ENCODE measurements at places on chromosomes 3 and 15.
A peak's percentile ranks its signal among the peaks of the same experiment; 100 is the strongest.

DNA sequence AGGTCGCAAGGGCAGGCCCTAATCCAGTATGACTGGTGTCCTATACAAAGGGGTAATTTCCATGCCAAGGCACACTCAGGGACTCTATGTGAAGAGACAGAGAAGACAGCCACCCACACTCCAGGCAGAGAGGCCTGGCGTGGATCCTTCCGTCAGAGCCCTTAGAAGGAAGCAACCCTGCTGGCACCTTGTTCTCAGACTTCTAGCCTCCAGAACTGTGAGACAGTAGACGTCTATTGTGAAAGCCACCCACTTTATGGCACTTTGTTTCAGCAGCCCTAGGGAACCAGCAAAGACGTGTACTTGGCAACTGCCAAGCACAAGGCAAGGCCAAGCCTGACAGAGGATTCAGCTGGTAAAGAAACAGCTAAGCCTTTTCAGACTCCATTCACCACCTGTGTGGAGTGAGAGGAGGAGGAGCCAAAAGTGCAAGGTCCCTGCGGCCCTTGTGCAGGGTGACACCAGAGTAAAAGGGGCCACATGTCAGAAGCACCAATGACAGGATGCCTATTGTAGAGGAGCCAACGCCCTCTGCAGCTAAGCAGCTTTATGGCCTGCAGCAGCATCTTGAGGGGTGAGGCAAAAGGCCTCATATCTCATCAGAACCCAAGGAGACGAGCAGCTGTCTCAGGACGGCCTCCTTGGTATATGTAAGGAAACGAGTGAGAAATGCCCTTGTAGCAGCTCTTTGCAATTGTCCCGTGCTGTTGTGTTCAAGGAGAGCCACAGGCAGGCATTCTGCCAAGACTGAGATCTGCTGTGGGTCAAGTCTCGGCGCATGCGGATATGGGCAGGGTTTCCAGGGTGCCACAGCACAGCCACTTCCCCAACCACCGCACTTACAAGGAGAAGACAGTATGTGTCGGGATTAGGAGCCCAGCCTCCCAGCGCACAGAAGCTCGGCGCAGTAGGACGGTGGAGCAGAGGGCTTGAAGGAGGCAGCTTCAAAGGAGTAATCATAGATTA is 121.5 kb upstream of the LIPC start:
- DNase-seq, result peak; percentile 64

DNA sequence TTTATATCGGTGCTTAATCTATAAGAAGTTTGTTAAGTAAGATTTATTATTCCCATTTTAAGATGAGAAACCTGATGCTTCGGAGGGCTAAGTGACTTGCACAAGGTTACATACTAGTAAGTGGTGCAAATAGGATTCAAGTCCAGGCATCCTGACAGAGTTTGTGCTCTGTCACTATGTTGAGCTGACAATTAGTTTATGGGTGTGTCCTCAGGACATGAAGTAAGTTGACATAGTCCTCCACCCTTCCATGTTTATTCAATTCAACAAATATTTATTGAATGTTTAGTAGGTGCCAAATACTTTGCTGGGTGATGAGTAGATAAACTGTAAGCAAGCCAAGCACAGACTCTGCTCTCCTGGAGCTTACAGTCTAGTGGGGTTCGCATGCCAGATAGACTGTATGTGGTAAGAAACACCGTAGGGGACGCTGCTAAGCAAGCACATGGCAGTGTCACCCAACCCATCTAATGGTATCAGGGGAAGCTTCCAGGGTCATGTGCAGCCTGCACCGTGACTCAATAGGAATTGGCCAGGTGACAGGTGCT is 342.7 kb upstream of the SATB1 start:
- DNase-seq, result no peak

- DNase-seq, result no peak
Observed at GRCh38 chr15:49870472-49870871, 248.6 kb downstream of the ATP8B4 start.

DNA sequence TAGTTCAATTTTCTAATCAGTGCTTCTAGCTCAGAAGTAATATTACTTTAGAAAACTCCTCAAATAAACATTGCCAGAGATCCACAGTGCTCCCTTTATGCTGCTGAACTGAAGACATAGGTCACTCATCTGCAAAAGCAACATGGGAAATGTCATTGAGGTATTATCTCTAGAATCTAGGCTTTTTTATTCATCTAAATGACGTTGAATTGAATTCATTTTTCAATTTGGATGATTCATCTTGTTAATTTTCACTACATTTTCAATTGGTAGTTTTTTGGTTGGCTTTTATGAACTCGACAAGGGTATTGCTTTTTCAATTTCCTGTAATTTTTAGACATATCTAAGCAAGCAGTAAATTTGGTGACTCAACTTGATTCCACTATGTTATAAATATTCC is 275.4 kb downstream of the NFKBIZ start:
- no peak for DNase-seq

GRCh38 chr3:132817646-132818177 is 95.5 kb upstream of the NPHP3 start:
- DNase-seq, result no peak

- no peak for DNase-seq
Observed at GRCh38 chr3:196009456-196009855, 72.4 kb downstream of the TFRC start.

- DNase-seq, result no peak
Observed at GRCh38 chr3:165642761-165643420, 194.3 kb downstream of the BCHE start.

DNA sequence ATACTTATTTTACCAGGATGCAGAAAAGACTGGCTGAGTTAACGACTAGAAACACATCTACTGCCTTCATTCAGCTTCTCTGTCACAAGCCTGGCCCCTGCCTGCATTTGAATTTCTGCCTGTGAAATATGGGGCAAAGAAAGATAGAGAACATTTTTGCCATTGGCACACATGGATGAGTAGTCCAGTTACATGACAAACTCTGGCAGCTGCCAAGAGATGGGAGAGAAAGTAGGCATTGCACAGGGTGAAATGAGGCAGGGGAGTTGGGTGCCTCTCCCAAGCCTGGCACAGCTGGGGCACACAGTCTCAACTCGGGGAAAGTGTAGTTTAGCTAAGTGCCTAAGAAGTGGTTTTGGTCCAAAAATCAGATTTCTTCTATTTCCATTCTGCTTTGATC is 24.0 kb downstream of the ANXA2 start:
- DNase-seq, result no peak

GRCh38 chr3:57158813-57159738 is 6.1 kb downstream of the IL17RD start:
- no peak for DNase-seq

DNA sequence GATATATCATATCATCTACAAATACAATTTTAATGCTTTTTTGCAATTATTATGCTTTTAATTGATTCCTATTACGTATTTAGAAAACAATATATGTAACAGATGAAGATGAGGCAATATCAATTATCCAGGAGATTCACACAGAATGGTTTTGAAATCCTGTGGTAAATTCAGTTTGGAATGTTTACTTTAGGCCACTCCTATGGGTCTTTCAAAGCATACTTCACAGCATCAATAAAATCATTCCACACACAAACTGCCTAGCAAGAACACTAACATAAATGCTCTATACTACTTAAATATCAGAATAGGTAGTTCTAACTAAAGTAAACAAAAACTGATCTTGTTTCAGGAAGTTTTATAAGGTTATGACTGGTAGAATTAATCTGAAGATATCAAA is 90.5 kb downstream of the FAM227B start:
- no peak for DNase-seq

- no peak for DNase-seq
Observed at GRCh38 chr3:37940242-37940908, 50.2 kb upstream of the VILL start.

DNA sequence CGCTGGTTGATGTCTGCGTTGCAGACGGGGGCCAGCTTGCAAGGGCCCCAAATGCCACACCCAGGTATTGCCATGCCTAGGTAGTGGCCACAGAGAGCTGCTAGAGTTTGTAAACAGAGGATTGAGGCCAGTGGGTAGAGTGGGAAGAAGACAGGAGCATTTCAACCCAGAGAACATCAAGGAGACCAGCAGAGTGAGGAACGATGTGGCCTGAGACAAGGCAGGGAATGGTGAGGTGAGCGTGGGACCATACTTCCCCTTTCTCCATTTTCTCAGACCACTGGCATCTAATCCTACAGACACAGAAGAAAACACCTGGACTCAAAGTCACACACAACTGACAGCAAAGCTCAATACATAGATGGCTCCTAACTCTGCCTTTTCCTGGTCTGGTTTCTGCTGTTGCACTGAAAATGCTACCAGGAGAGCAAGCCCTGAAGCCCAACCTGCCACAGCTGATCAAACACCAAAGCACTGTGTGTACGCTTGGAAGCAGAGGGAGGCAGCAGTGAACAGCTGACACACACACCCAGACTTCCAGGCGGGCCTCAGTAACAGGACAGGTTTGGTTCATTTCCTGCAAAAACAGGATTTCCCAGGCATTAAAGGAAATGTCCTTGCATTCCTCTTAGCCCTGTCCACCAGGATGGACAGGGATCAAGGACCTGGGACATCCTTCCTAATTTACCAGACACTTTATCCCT is 1.6 kb downstream of the FAM174B start:
- no peak for DNase-seq

DNA sequence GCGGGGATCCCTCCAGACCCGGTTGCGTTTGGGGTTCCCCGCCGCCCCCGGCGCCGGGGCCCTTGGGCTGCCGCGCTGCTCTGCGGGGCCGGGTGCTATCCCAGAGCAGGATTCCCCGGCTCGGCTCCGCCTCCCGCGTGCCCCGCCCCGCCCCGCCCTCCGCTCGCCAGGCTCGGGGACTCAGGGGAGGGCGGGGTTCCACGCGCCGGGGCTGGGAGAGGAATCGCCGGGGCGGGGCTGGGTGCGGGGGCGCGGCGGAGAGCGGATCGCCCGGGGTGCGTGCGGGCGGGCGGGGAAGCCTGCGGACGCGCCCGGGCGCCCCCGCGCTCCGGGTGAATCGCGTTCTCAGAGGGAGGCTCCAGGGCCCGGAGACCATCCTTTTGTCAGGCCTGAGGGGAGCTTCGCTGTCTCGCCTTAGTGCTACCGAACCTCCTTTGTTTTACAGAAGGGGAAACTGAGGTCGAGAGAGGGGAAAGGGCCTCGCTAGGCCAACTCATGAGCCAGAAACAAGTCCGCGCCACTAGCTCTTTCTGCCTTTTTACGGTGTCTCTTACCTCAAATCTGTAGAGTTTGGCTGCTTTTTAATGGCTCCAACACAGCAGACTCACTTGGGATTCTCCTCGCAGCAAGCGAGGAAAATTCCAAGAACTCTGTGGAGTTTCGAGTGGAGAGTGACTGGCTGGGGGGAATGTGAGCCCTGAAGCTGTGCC is at the start of gene TMEM158:
Gene TMEM158, minus strand, starts transcription at position 82 of the 710 bp plus-strand sequence. CDS start 260 bp downstream, outside the sequence.
- DNase-seq, result peak; percentile 83
